ENCODE measurements at places on chromosomes 5 and 9.

DNA sequence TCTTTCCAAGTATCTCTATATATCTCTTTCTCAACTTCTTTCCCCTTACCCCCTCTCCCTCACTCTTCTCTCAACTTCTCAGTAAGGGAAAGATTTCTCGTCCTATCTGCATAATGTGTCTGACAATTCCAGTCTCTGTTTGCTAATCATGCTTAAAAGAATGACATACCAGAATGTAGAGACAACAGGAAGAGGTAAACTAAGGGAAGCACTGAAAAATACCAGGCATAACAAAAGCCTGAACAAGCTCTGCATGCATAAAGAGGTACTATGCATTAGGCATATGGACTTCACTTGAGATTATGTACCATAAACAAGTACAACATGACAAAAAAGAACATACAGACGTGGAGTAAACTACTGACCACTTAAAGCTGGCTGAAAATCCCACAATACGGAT lies 62.6 kb downstream of the SEMA5A start:
- no peak overlapping the region for H3K4me3 ChIP-seq
- DNase-seq: no peak
- H3K4me1 ChIP-seq: no peaks in the 10 kb centered on the region
- H3K27me3 ChIP-seq: no peaks in the 10 kb centered on the region
- no peaks in the 10 kb centered on the region for H3K36me3 ChIP-seq
- no peak overlapping the region for H3K27ac ChIP-seq

DNA sequence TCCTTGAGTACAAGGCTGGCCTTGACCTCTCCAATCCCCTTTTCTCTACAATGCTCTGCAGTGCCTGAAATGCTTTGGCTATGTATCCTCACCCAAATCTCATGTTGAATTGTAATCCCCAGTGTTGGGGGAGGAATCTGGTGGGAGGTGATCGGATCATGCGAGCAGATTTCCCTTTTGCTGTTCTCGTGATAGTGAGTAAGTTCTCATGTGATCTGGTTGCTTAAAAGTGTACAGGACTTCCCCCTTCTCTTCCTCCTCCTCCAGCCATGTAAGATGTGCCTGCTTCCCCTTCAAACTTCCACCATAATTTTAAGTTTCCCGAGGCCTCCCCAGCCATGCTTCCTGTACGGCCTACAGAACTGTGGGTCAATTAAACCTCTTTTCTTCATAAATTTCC lies 28.5 kb upstream of the AKNA start:
- no peak for DNase-seq
- H3K27me3 ChIP-seq: no peaks in the 10 kb centered on the region
- no peak overlapping the region for H3K27ac ChIP-seq
- H3K4me3 ChIP-seq: no peak overlapping the region

DNA sequence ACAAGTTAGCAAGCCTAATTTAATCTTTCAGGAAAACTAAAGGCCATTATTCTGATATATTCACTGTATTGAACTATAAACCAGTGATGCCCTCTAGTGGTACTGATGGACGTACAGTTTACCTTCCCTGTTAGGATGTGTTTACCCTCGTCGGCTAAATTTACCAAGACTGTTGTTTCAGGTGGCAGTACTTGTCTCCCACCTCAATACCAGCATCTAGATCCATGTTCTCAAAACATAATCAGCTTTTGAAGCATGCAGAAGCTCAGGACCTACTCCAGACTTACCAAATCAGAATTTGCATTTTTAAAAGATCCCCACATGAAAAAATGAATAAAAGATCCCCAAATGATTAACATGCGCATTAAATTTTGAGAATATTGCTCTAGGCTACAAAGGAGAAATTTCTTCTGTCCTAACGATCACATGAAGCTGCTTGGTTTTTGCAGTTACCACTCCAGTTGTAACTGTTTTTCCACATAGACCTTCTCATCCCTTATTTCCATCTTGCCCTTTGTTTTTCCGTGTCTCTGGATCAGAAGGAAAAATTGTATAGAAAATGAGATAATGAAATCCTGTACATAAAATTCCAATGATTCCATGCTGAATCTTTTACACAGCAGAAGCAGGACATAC lies 3.2 kb upstream of the BAAT start:
- H3K4me1 ChIP-seq: no peaks in the 10 kb centered on the region
- H3K27ac ChIP-seq: no peak overlapping the region
- H3K27me3 ChIP-seq: no peaks in the 10 kb centered on the region

DNA sequence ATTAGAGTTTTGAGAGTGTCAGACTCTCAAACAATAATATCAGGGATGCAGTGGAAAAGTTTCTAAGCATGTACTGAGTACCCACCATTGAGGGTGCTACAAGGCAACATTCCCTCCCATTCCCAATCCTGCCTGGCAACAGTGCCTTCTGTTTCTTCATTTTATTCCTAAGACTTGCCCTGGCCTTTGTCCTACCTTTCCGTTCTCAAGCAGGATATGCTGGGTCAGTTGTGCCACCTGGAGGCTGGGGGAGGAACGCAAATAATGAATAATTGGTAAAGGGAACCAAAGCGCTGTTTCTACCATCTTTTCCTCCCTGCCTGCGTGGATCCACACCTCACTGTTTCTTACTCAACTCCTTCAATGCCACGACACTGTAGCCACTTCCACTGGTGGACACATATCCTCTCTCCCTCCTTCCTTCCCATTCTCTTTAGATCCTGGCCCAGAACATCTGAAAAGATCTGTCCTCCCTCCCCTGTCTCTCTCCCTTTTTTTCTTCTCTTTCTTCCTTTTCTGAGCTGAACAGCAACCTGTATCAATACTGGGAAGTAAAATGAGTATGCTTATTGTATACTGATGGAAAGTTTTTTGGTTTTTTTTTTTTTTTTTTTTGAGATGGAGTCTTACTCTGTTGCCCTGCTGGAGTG lies 149.5 kb downstream of the C9orf152 start:
- no peak overlapping the region for H3K4me3 ChIP-seq
- no peaks in the 10 kb centered on the region for H3K36me3 ChIP-seq
- peaks cover 5% of the 10 kb centered on the region for H3K4me1 ChIP-seq
- no peak overlapping the region for H3K27ac ChIP-seq
- H3K27me3 ChIP-seq: no peaks in the 10 kb centered on the region

Measured in sigmoid colon (tissue), 7 donors.